CD4-positive, alpha-beta T cell treated with Interleukin-10 for 1 hour (primary cell): ENCODE measurements at places on chromosomes 16 and 17.
A peak's percentile ranks its signal among the peaks of the same experiment; 100 is the strongest.

GRCh38 chr17:31413081-31413799 lies 21.8 kb downstream of the RAB11FIP4 start:
- DNase-seq = no peak

DNA sequence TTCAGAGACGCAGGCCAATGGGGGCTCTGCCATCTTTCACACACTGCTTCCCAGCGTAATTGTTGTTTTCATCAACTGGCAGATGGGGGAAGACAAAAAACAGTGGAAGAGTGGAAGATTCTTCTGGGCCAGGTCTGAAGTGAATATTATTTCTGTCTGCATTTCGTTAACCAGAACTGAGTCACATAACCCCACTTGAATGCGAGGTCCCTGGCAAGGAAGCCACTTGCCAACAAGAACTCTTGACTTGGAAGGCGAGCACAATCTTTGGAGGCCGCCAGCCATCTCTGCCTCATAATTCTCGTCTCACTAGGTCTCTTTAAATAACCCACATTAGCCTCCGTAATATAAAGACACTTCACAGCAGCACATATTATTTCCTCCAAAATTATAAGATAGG lies 75.4 kb downstream of the CYB561 start:
- no peak for DNase-seq

DNA sequence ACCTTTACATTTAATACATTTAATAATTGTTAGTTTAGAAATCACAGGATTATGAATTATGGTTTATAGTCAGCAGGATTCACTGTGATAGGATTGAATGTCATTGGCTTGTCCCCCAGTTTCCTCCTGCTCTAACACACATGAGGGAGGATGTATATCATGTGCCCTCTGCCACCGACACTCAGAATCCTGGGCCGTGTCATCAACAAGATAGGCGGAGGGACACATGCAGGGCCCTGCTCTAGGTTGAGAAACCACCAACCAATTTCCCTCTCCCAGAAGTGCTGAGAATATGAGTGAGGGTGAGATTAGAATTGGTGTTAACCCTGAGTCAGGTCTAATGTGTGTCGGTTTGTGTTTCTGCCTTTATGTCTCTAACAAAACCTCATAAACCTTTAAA lies 85.1 kb downstream of the CES1 start:
- no peak for DNase-seq

DNA sequence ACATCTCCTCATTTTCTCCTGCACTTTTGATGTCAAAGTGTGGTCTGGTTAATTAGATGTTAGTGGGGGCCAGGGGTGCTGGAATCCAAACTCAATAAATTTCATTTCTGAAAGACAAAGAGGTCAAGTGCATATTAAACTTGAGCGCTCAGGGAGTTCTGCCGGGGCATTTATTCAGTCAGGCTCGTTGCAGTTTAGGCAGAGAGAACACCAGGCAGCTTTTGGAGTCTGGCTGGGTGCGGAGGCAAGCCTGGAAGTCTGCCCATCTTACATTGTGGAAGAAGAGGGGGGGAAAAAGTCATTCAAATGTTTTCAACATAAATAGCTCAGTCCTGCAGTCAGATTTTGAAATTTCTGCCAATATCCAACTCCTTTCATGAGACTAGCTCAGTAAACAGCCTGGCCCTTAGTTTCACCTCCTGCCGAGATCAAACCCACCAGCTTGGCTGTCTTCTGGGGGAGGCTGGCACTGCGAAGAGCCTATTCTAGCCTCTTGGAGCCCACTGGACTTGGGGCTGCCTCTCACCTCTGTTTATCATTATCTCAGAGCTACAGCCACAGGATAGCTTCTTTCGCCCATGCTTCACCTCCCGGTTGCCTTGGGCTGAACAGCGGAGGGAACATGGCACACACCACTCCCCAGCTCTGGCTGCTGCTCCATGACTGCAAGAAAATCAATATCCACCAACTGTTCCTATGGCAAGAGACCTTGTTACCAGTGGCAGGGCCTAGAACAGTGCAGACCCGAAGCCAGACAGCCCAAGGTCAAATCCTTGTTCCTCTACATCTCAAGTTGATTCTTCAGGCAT lies 177.4 kb upstream of the CDH5 start:
- no peak for DNase-seq

GRCh38 chr16:11231367-11231970 lies 24.5 kb downstream of the SOCS1 start:
- DNase-seq = no peak

- DNase-seq = no peak
Measured at GRCh38 chr16:85991856-85992255, 92.9 kb downstream of the IRF8 start.

DNA sequence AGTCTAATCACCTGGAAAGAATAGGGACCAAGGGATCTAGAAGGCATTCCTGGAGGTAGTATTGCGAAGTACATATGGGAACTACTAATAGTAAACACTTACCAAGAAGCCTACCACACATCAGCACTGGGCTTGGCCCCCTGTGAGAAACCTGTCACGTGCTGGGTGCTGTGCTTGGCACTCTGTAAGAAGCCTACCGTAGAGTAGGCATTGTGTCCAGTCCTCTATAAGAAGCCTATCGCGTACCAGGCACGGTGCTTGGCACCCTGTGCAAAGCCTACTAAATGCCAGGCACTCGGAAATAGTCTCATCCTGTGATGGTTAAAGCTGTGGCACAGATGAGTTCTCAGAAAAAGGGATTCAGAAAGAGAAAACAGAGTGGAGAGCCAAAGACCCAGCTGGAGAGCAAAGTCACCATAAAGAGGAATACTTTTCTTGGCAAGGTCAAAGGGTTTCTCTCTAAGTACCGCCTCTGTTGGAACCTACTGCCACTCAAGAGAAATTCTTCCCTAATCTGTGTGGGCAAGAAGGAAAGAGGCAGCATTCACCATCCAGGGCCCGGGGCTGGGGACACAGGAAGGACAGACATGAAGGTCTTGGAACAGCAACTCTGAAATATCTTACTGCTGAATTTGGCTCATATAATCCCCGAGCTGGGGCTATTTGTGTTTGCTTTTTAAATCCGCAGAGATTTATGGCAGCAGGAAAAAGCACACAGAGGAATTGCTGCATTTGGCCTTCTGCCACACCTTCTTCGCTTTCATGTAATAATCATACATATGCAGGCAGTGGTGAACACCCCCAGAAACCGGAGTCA lies 81.8 kb downstream of the VAT1L start:
- no peak for DNase-seq

GRCh38 chr17:14580499-14580898 lies 279.6 kb downstream of the HS3ST3B1 start:
- no peak for DNase-seq

GRCh38 chr17:10600571-10600970 lies 51.1 kb upstream of the MYH2 start:
- DNase-seq = no peak

DNA sequence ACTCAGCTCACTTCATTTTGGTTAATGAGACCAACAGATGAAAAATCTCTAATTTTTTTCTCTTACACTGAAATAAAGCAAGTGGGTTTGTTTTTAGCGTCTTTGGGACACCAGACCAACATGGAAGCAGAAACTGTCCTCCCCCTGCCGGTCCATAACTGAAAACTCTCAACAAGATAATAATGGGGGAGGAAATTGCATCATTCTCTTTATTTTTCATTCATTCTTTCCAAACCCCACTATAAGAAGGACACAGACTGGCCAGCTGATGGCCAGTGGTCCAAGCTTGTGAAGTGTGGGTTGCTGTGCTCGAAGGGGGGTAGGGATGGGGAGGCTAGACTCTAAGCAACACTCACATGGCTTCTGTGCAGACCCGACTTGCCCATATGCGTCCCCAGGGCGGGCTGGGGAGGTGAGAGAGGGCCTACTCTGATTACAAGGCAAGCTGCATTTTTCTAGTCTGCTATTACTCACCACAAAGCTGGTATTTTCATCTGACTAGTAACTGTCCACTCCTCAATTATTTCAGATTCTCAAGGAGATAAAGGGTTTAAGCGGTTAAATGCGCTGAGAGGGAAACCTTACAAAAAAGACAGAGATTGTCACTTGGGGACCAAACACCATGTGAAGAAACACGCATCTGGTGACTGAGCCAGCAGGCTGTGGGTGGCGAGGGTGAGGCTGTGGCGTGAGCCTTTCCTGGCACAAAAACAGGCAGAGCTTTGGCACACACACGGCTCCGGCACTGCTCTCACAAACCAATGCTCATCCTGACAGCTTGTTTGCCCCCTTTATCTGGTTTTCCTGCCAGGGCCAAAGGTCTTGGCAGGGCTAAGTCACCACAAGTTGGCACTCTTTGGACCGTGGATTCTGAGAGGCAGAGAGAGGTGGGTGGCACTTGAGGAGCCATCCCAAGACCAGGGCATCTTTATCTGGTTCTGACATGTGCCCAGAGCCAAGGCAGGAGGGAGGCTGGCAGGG lies 38.2 kb downstream of the MARF1 start:
- no peak for DNase-seq

GRCh38 chr17:17515934-17516930 lies 20.0 kb upstream of the RASD1 start:
- DNase-seq = no peak

- DNase-seq = no peak
Measured at GRCh38 chr17:83090444-83091256, 11.2 kb downstream of the METRNL start.

GRCh38 chr16:28155293-28155692 lies 56.5 kb downstream of the XPO6 start:
- DNase-seq = no peak

DNA sequence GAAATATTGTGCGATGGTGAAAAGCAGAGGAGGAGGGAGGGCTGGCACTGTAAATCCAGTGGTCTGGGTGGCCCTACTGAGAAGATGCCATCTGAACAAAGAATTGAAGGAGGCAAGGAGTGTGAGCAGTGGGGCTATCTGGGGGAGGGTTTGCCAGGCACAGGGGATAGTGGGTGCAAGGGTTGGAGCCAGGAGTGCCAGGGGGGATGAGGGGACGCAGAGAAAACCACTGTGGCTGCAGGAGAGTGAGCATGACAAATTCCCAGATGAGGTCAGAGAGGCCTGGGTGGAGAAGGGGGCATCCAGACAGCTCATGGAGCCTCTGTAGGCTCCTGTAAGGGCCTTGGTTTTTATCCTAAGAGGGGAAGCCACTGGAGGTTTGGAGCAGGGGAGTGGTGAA lies 4.8 kb downstream of the XYLT2 start:
- no peak for DNase-seq

- DNase-seq = peak; percentile 48
Measured at GRCh38 chr17:45948881-45949624, 50.0 kb upstream of the STH start.

DNA sequence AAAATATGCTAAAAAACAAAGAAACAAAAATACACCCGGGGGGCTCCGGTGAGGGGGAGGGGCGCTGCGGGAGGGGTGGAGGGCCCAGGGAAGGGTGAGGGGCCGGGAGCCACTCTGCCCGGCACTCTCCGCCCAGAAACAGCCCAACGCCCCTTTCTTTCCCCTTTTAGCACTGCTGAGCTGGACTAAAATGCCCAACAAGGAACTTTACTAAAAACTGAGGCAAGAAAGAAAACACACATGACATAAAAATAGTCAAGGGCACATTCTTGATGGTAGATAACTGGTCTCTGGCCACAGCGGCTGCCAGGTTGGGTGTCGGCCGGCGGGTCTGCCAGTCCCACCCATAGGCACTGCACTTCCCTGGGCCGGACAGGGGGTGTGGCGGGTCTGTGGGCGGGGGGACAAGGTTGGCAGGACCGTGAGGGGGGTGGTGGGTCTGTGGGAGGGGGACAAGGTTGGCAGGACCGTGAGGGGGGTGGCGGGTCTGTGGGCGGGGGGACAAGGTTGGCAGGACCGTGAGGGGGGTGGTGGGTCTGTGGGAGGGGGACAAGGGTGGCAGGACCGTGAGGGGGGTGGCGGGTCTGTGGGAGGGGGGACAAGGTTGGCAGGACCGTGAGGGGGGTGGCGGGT lies 20.9 kb downstream of the METRNL start:
- DNase-seq = no peak

GRCh38 chr17:33416131-33416530 lies 123.0 kb upstream of the ASIC2 start:
- no peak for DNase-seq

- DNase-seq = no peak
Measured at GRCh38 chr16:20846030-20846429, 39.7 kb downstream of the REXO5 start.

GRCh38 chr17:43562679-43563599 lies 16.8 kb upstream of the ETV4 start:
- no peak for DNase-seq

- DNase-seq = no peak
Measured at GRCh38 chr16:88541831-88542616, 28.2 kb upstream of the ZC3H18 start.

GRCh38 chr16:9248162-9248561 lies 156.7 kb downstream of the HAPSTR1 start:
- DNase-seq = no peak

DNA sequence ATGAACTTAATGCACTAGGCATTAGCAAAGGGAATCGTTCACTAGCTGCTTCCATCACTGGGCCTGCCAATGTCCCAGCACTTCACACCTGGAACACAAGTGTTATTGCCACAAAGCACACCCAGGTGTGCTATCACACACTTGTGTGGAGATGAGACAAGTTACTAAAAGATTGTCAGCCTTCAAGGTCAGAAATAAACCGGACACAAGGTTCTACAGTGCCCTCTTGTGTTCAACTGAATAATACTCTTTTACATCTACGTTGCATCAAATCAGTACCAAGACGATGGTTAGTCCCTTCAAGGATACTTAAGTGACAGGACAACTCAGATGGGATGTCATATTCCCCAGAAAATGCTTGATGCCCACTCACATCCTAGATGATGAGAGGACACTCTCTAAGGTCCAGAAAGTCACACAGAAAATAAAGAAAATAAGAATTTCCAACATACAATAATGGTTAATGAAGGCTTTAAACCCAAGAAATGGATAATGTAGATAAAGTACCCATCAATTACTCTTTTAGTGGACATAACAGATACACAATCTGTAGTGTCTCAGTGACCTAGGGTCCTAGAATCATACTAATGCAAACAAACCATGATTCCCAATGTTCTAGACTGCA lies 16.4 kb upstream of the GLG1 start:
- DNase-seq = peak; percentile 67
